Chondrocyte (in vitro differentiated cells): ENCODE measurements at places on chromosomes 2 and 18. TPM values are rescaled to one million over a fixed set of nuclear protein-coding genes. Genes with fewer than 3 reads are reported as not detected.

Gene GPR45
- not detected in 3 replicates for total RNA-seq

Gene RASGRP3
- 3.0 to 3.7 TPM (median 3.0 TPM) in 3 replicates for total RNA-seq

Gene LNPK
- 51.0 to 59.5 TPM (median 53.3 TPM) in 3 replicates for total RNA-seq

Gene CYP26B1
- 2.7 to 4.9 TPM (median 4.7 TPM) in 3 replicates for total RNA-seq

Gene SPRED2
- 21.5 to 26.1 TPM (median 23.1 TPM) in 3 replicates for total RNA-seq

GRCh38 chr2:58051445-58051844 lies 4.8 kb downstream of the VRK2 start:
- no peak overlapping the region for H3K4me3 ChIP-seq
- peaks cover 2% of the 10 kb centered on the region for H3K36me3 ChIP-seq
- H3K4me1 ChIP-seq = peaks cover 13% of the 10 kb centered on the region
- no peak overlapping the region for H3K27ac ChIP-seq
- no peaks in the 10 kb centered on the region for H3K27me3 ChIP-seq
- DNase-seq = no peak

Gene RAB27B
- total RNA-seq = 0.20 to 0.51 TPM (median 0.28 TPM) in 3 replicates

DNA sequence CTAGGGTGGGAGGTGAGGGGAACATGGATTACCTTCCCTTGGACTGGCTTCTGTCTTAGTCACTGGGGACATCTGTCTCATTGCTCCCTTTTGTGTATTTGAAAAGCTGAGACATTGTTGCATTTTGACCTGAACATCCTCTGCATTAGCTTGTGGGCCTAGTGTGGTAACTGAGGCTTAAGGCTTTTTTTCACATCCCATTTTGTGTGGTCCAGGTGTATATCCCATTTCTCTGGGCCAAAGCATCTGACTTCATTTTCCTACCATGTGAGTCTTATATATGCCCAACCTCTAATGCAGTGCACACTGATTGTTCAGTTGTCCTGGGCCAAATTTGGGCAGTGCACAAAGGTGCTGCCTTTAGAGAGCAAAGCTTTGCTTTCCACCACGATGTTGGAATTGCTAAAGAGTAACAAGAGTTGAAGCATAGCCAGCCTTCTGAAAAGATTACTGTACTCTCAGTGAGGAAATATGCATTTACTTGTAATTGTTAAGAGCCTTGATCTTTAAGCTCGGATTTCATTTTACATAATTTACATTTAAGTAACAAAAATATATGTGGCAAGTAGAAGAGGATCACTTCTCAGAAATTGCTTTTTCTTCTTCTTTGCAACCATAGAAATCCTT lies 13.3 kb downstream of the PRKCE start:
- H3K4me3 ChIP-seq = no peak overlapping the region
- H3K27ac ChIP-seq = no peak overlapping the region
- peaks cover 3% of the 10 kb centered on the region for H3K4me1 ChIP-seq
- no peaks in the 10 kb centered on the region for H3K36me3 ChIP-seq
- no peak for DNase-seq
- no peaks in the 10 kb centered on the region for H3K27me3 ChIP-seq

GRCh38 chr2:136917411-136917881 lies 152.1 kb downstream of the THSD7B start:
- H3K4me1 ChIP-seq = no peaks in the 10 kb centered on the region
- H3K36me3 ChIP-seq = no peaks in the 10 kb centered on the region
- DNase-seq = no peak
- no peak overlapping the region for H3K27ac ChIP-seq
- H3K27me3 ChIP-seq = peaks cover 3% of the 10 kb centered on the region
- H3K4me3 ChIP-seq = no peak overlapping the region

DNA sequence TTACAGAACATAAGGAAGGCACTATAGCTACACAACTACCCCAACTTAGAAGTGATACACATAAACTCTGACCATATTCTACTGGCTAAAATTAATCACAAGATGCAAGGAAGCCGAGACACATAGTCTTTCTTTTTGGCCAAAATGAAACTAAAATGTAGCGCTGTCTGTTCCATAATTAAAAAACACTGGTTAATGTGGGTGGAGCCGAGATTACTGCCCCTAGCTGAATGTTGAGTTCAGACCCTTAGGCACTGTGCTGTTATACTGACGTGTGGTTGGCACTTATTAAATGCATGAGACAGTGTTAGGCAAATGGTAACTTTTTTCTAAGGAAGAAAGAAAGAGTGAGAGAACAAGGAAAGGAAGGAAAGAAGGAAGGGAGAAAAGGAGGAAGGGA lies 254.6 kb upstream of the RND3 start:
- no peak for DNase-seq
- H3K4me3 ChIP-seq = no peak overlapping the region
- H3K4me1 ChIP-seq = no peaks in the 10 kb centered on the region

Gene RAPH1
- 58.9 to 71.6 TPM (median 71.5 TPM) in 3 replicates for total RNA-seq

Gene CEBPZ
- 30.4 to 45.6 TPM (median 31.1 TPM) in 3 replicates for total RNA-seq

Gene ZBTB7C
- 1.00 to 4.4 TPM (median 1.4 TPM) in 3 replicates for total RNA-seq

Gene SLC23A3
- 2.0 to 2.7 TPM (median 2.4 TPM) in 3 replicates for total RNA-seq

DNA sequence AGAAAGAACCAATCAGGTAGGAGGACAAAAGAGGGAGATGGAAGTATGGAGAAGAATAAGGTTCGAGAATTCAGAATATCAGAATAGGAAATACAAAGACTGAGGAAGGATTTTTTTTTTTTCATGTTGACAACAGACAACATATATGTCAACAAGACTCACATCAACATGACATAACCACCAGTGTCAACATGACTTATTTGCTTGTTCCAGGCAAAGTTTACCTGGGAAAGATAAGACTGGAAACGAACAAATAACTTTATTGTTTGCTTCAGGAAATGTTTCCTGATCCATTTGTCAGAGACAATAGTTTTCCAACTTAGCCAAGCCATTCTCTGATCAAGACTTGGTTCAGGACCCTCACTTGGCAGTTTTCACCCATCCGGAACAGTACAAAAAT lies 321.9 kb upstream of the NETO1 start:
- H3K27ac ChIP-seq = no peak overlapping the region
- H3K36me3 ChIP-seq = no peaks in the 10 kb centered on the region
- H3K4me1 ChIP-seq = no peaks in the 10 kb centered on the region
- H3K4me3 ChIP-seq = no peak overlapping the region
- H3K27me3 ChIP-seq = peaks cover 5% of the 10 kb centered on the region

Gene BCS1L
- total RNA-seq = 24.5 to 44.9 TPM (median 30.0 TPM) in 3 replicates

- no peaks in the 10 kb centered on the region for H3K27me3 ChIP-seq
- H3K27ac ChIP-seq = no peak overlapping the region
- DNase-seq = no peak
- H3K4me1 ChIP-seq = no peaks in the 10 kb centered on the region
- no peaks in the 10 kb centered on the region for H3K36me3 ChIP-seq
- no peak overlapping the region for H3K4me3 ChIP-seq
Observed at GRCh38 chr18:5309888-5310470, 14.5 kb upstream of the ZBTB14 start.

DNA sequence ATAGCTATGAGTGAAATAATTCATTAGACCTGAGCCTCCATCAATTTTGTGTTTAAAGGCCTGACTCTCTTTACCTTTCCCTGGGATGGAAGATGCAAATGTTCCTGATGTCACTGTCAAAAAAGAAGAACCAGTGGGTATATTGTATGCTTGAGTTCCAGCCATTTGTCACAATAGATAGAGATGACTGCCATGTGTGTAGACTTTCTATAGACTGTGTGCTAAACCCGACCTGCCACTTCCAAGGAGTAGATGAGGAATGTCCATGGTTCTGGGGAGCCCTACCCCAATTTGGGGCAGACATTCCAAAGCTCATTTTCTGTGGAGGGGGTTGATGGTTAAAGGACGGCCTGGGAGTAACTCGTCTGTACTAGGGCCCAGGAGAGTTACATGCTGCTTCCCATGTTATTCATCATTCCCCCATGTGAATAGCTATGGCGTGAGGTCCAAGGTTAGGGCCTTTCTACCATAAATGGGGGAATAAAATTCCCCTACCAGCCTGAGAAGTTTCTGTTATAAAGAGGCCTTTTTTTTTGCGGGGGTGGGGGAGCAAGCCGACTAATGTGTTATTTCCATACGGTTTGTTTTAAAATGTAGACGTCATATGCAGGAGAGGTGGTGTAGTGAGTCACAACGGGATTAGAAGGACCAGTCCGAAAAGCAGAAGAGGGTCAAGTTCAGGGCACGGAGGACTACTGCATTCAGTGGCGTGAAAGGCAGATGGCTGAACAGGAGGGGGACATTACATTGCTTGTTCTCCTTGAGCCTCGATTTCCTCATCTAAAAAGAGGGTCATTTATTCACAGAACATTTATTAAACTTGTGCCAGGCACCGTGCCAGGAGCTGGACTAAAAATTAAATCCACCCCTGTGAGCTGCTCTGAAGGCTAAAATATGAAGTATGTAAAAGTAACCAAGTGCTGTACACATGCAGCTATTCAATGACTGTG lies 24.0 kb downstream of the IL1B start:
- H3K4me1 ChIP-seq = peaks cover 45% of the 10 kb centered on the region
- H3K4me3 ChIP-seq = no peak overlapping the region
- peak overlapping the region; percentile 89 for H3K27ac ChIP-seq
- no peak for DNase-seq

Gene OXER1
- 0.31 to 1.8 TPM (median 1.7 TPM) in 3 replicates for total RNA-seq

GRCh38 chr2:235939471-235939870 lies 228.7 kb downstream of the GBX2 start:
- H3K27ac ChIP-seq = peak overlapping the region; percentile 93
- no peak for DNase-seq
